ENCODE measurements at places on chromosomes 3 and 15. TPM values are rescaled to one million over a fixed set of nuclear protein-coding genes. Genes with fewer than 3 reads are reported as not detected.

The CCDC39 gene
- 0.52 TPM for total RNA-seq

DNA sequence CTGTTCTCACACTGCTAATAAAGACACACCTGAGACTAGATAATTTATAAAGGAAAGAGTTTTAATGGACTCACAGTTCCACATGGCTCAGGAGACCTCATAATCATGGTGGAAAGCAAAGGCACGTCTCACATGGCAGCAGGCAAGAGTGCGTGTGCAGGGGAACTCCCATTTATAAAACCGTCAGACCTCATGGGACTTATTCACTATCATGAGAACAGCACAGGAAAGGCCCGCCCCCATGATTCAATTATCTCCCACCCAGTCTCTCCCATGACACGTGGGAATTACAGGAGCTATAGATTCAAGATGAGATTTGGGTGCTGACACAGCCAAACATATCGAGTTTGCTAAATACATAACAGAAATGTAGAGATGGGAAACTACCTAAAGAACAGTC, 39.5 kb upstream of the DGKG start:
- DNase-seq: no peak

DNA sequence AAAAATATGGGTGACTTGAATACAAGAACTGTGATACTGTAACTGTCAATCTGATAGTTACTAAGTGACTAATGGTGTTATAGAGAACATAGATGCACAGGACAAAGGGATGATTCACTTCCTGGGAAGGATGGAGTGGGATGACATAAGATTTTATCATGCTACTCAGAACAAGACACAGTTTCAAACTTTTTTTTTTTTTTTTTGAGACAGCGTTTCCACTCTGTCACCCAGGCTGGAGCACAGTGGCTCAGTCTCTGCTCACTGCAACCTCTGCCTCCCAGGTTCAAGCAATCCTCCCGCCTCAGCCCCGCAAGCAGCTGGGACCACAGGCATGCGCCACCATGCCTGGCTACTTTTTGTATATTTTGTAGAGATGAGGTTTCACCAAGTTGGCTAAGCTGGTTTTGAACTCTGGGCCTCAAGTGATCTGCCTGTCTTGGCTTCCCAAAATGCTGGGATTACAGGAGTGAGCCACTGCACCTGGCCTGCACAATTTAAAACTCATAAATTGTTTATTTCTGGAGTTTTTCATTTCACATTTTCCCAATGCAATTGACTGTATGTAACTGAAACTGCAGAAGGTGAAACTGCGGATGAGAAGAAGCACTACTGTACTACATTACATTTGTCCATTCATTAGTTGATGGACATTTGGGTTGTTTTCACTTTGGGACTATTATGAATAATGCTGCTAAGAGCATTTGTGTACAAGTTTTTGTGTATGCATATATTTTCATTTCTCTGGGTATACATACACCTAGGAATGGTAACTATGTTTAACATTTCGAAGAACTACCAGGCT, 40.6 kb downstream of the ADIPOQ start:
- DNase-seq: no peak

The PDZRN3 gene
- total RNA-seq: 11.0 TPM

GRCh38 chr15:25675396-25675795, 187.7 kb downstream of the ATP10A start:
- DNase-seq: no peak

GRCh38 chr15:99895956-99896311, 162.7 kb upstream of the LYSMD4 start:
- no peak for DNase-seq

DNA sequence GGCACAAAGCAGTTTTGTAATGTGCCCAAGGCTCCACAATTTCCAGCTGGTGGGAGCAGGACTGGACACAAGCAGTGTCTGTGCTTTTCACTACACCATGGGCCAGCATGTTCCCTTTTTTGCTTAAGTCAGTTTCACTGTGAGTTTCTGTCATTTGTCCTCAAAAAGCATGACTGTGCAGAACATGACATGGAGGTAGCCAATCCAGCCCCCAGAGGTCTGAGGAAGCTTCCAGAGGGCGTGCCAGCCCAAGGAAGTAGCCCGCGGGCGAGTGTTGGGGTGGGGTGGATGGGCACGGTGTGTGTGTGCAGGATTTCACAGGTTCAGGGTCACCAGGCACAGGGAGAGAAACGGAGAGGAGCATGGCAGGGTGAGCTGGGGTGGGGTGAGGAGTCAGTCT, 8.0 kb upstream of the EEFSEC start:
- DNase-seq: no peak

DNA sequence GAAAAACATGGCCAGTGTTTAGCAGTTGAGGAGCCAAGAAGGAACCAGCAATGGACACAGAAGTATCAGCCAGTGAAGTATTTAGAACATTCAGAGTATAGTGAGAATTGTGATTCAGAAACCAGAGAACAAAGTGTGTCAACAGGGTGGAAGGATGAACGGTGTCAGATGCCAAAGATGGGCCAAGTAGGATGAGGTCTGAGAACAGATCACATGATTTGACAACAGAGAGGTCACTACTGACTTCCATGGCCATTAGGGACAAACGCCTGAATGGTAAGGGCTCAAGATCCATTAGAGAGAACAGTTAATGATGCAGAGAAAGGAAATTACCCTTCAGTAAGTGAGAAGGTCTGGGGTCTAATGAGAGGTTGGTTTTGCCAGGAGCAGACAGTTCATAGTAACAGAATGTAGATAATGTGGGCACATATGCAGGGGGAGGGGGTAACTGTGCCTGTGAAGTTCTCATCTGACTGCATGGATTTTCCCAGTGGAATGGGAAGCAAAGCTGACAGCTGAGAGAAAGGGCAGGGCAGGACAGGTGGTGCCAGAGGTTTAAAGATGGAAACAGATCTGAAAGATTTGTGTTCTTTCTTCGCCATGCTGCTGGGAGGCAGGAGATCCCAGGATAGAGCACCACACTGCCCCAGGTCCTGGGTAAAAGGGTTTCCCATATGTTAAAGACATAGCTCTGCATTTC, 4.8 kb upstream of the ACAD9 start:
- no peak for DNase-seq

- no peak for DNase-seq
Measured at GRCh38 chr3:58038675-58039292, 30.6 kb downstream of the FLNB start.

- no peak for DNase-seq
Measured at GRCh38 chr3:30017901-30018300, 588.5 kb upstream of the TGFBR2 start.

DNA sequence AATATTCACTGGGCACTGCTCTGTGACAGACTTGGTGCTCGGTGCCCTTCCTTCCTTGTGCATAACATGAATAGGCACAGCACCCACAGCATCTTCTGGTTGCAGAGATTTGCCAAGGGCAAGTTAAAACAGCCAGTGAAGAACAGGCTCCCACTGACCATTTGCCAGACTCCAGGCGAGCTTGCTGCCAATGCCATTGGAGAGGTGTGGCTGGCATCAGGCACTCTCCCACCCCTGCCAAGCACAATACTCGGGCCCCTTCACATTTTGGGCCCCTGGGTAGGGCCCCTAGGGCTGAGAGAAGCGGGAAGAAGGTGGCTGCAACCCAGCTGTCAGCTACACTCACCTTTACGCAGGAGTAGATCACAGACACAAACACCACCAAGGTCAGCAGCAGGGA, 112.1 kb downstream of the SEC22A start:
- no peak for DNase-seq

DNA sequence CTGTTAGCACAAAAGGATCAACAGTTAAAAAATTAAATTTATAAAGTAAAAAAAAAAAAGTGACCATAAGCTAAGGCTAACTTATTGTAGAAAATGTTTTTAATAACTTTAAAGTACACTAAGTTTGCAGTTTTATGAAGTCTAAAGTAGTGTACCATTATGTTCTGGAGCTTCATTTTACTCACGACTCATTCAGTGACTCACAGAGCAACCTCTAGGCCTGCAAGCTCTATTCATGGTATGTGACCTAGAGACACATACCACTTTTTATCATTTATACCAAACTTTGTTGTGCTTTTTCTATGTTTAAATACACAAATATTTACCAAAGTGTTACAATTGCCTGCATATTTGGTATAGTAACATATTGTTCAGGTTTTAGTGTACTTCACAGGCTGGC, 1552.3 kb downstream of the OTOL1 start:
- DNase-seq: no peak

DNA sequence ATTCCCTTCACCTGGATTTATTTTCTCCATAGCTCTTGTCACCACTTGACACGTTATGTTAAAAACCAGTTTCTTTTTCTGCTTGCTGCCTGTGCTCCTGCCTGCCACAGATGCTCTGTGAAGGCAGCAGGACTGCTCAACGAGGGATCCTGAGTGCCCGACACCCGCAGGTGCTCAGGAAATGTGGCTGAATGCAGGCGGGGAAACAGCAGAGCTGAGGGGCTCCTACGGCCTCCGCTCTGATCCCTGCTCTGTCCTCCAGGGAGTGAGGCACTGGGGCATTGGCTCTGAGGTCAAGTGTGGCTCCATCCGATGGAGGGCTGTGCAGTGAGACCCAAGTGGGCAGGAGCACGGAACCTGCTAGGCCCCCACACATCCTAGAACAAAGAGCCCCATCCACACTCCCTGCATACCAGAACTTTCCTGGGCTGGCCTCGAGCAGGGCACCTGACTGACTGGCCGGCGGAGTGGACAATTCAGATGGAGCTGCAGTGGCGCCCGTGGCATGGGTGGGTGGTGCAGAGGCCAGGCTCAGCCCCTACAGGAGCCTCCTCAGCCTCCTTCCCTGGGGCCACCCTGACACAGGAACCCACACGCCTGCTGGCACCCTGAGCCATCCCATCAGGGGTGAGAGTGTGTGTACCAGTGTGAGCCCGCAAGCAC, 27.9 kb downstream of the IQSEC1 start:
- no peak for DNase-seq

The CRABP1 gene
- total RNA-seq: 127 TPM

All from GM23338 (cell line).